WERI-Rb-1 (cell line): ENCODE measurements at places on chromosomes 13 and 19.

- DNase-seq: no peak
These were observed 2.2 kb upstream of the PLEKHG2 start for GRCh38 chr19:39410017-39410830.

GRCh38 chr13:99648927-99649326, 147.7 kb downstream of the TM9SF2 start:
- DNase-seq: no peak

DNA sequence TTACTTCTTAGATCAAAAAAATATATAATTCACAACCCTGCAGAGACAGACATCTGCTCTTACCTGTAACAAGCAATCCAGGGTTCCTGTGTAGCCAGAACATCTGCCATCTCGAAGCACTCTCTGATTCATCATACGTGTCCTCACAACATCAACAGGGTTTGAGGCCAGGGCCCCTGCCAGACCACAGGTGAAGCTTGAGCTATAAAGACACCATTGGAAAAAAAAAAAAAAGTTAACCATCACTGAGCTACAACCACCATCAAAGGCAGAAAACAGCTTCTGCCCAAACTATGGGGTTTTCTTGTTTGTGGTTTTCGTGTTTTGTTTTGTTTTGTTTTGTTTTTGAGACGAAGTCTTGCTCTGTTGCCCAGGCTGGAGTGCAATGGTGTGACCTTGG, 19.3 kb downstream of the SLC25A30 start:
- DNase-seq: no peak

DNA sequence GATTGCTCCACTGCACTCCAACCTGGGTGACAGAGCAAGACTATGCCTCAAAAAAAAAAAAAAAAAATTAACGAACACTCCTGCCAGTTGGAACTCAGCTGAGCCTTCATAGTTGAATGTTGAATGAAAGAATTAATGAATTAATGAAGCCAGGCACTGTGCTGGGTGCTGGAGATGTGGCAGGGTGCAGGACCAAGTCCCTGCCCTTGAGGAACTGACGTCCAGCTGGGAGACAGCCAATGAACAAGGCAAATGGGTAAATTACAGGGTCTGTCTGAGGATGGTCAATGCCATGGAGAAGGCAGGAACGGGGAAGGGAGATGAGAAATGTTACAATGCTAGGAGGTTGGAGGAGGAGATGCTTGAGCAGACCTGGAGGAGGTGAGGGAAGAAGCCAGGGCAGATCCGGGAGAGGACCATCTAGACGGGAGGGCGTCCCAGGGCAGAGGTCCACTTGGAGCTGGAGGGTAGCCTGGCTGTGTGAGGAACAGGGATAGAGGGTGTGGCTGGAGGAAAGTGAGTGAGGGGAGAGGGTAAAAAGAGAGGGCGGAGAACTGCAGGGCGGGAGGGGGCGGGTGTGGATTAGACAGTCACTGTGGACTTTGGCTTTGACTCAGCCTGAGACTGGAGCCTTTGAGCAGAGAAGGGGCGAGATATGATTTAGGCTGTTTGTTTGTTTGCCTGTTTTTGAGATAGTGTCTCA, 16.8 kb upstream of the IGSF23 start:
- DNase-seq: no peak

DNA sequence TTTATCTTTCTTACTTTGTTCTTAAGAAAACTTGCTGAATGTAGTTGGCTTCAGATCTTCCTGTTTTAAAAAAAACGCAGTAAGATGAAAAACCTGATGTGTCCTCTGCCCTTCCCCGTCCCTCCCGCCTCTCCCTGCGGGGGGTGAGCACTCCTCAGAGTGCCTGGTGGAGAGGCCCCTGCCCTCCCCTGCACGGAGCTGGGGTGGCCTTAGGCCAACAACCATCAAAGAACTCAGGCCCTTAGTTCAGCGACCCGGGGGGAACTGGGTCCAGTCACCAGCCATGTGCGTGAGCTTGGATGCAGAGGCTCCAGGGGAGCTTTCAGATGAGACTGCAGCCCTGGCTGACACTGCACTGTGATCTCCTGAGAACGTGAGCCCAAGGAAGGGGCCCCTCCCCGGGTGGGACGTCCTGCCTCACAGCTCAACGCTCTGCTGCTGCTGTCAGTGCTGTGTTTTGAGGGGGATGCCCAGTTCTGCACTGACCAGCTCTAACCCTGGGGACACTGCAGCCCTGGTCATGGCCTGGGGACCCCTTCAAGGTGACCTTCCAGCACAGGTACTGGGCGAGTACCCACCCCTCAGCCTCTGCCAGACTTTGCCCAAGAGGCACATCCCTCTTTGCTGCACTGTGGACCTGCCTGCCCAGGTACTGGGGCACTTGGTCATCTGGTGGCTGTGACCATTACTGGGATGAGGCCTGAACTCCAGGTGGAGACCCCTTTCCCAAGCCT, 42.7 kb downstream of the ANKRD10 start:
- DNase-seq: no peak

DNA sequence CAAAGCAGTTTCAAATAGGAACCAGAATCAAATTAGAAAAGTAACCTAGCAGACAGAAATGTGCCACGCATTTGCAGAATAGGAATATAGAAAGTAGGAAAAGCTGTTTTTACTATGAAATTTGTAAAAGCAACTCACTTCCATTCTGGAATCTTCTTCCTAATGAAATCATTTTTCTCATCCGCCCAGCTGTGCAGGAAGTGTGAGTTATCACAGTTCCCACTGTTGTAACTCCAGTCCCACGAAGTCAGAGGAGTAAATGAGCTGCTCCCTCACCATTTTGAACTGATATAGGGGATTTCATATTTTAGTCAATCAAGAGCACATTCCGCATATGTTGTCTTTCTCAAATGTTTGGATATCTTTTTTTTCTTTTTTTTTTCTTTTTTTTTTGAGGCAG, 230.8 kb downstream of the TBC1D4 start:
- no peak for DNase-seq

DNA sequence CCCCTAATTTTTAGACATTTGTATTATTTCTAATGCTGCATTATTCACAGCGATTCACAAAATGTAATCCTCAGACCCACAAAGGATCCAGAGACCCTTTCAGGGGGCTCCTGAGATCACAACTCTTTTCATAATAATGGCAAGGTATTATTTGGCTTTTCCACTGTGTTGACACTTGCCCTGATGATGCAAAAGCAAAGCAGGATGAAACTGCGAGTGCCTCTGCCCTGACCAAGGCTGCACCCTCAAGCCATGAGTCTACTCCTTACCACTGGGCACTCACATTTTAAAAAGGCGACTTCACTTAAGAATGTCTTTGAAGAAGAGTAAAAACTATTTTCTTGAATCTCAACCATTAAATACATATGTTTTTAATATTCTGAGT, 11.4 kb downstream of the ELF1 start:
- DNase-seq: no peak

DNA sequence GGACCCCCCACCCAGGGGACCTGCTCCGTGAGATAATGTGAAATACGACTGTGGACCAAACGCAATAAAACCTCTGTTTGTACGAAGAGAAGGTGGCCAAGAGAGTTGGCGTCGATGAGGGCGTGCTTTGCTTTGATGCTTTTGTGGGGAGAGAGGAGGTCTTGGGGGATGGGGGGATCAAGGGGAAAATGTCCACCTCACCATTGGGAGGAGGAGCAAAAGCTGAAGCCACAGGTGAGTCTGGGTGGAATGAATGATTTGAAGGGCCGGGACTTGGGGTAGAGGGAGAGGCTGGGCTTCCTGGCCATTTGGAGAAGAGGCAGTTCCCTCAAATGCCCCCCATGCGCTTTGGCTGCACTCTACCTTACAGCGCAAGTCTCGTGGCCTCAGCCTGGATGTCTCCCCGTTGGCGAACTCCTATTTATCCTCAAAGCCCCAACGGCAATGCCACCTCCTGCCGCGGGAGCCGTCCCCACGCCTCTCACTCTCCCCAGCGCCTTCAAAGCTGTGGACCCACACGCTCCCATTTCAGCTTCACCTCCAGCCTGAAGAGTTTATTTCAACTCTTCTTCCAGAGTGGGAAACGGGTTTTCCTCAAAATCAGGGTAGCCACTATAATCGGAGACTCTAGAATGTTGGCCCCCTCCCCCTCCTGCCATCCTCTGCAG, 795 bp upstream of the ABCA7 start:
- no peak for DNase-seq

DNA sequence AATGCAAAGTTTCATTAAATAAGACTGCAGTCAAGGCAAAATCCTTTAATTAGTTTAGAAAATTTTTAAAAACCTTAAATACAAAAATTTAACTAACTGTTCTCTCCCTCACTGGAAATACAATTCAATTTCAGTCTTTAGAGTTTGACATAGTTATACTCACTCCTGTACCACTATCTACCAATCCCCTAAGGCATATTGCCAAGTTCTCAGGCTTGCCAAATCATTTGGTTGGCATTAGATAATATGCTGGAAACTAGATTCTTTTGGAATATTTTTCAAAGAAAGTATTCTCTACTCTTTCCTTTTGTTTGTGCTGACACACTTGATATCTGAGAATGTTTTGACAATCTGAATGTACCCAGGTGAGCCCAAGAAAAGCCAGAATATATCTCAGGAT, 77.2 kb downstream of the TSC22D1 start:
- no peak for DNase-seq

GRCh38 chr13:109737606-109738005, 48.8 kb downstream of the IRS2 start:
- no peak for DNase-seq

DNA sequence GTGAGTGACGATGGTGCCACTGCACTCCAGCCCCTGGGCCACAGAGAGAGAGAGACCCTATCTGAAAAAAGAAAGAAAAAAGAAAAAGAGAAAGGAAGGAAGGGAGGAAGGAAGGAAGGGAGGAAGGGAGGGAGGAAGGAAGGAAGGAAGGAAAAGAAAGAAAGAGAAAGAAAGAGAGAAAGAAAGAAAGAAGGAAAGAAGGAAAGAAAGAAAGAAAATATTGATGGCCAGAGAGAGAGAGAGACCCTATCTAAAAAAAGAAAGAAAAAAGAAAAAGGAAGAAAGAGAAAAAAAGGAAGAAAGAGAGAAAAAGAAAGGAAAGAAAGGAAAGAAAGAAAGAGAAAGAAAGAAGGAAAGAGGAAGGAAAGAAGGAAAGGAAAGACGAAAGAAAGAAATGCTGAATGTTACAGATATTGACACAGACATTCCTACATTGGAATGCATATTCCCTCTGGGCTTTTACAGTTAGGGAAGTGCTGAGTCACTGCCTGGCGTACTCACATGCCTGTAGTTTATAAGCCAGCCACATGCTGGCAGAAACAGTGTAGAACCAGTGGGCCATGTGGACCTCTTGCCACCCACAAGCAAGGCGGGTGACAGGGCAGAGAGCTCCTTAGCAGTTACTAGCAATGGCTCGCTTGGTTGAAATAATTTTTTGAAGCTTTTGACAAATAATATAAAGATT, 34.6 kb upstream of the SLC46A3 start:
- DNase-seq: no peak

GRCh38 chr19:1252221-1252820, 3.9 kb downstream of the MIDN start:
- no peak for DNase-seq

- no peak for DNase-seq
These were observed 110.1 kb downstream of the SLAIN1 start for GRCh38 chr13:77807431-77808135.

DNA sequence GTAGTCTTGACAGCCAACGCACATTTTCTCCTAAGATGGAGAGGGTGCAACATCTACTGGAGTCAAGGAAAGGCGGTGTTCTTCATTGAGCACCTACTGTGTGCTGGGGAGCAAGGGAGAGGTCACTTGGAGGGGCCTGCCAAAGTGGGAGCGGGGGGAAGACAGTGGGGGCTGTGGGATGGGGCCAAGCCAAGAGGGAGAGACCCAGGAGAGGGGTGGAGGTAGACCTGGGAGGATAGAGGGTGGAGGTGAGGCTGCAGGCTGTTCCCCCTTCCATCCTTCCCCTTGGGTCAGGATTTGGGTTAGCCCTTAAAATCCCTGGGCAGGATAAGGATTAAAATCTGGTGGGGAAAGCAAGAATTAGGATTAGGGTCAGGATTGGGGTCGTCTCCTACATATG, 1.7 kb upstream of the PLPP2 start:
- DNase-seq: no peak

- peak; percentile 75 for DNase-seq
These were observed 42.0 kb upstream of the NFIC start for GRCh38 chr19:3324405-3324856.

DNA sequence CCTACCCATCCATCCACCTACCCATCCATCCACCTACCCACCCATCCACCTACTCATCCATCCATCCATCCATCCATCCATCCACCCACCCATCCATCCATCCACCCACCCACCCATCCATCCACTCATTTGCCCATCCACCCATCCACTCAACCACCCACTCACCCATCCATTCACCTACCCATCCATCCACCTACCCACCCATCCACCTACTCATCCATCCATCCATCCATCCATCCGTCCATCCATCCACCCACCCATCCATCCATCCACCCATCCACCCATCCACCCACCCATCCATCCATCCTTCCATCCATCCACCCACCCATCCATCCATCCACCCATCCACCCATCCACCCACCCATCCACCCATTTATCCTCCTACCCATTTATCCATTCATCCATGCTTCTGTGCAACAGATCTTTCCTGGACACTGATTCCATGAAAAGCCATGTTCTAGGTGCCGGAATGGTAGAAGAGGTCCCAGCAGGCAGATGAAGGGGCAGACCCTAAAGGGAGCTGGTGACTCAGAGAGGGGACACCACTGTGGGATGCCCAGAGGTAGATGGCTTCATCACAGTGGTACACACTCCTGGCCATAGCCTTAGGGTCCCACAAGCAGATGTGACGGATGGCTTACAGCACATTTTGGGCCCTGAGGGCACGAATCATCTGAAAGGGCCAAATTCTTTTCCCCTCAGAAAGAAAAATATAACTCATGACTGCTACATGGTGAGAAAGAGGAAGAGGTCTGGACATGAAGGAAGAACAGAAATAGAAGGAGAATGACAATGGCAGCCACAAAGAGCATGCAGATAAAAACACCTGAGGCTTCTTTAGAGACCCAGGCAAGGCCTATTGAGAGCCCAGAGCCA, 76.0 kb downstream of the KCTD15 start:
- no peak for DNase-seq

DNA sequence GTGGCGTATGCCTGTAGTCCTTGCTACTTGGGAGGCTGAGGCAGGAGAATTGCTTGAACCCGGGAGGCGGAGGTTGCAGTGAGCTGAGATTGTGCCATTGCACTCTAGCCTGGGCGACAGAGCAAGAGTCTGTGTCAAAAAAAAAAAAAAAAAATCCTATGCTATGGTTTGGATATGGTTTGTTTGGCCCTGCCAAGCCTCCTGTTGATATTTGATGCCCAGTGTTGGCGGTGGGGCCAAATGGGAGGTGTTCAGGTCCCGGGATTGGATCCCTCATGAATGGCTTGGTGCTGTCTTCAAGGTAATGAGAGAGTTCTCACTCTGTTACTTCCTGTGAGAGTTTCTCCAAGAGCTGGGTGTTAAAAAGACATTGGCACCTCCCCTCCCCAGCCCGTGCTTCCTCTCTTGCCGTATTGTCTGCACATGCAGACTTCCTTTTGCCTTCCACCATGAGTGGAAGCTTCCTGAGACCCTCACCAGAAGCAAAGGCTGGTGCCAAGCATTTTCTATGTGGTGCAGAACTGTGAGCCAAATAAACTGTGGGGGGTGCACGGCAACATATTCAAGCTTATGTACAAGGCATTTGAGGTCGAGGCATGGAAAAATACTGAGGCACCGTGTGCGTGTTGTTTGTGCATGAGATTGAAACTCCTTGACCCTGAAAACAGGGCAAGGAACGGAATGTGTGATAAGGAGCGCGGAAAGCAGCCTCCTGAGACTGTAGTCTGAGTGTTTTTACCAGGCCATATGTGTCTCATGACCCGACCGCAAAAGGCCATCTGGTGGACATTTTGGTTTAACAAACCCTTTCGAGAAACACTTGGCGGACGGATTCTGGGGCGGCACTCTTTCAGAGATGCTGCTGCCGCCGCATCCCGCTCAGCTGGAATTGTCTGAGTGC, 7.3 kb downstream of the SIGLEC9 start:
- DNase-seq: peak; percentile 17
